ENCODE measurements at places on chromosomes 13 and 19.

GRCh38 chr13:91747186-91747585 lies 348.8 kb downstream of the GPC5 start:
- DNase-seq, result no peak

DNA sequence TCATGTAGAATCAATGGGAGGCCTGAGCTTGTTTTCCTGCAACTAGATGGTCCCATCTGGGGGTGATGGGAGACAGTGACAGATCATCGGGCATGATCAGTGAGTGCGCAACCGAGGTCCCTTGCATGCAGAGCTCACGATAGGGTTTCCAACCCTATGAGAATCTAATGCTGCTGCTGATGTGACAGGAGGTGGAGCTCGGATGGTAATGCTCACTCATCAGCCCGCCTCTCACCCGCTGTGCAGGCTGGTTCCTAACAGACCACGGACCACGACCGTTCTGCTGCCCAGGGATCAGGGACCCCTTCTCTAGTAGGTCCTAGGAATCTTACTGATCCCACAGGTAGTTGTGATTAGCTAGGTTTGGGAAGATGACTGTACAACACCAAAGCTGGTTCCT lies 23.5 kb upstream of the GARRE1 start:
- no peak for DNase-seq

GRCh38 chr19:3034656-3035541 lies 5.8 kb upstream of the TLE2 start:
- no peak for DNase-seq

- no peak for DNase-seq
Measured at GRCh38 chr13:87798536-87798935, 127.4 kb downstream of the SLITRK5 start.

- peak; percentile 44 for DNase-seq
Measured at GRCh38 chr19:38949580-38950367, 19.0 kb downstream of the MRPS12 start.

All from GOT3 (cell line).